ENCODE measurements at places on chromosomes 5 and 9. TPM values are rescaled to one million over a fixed set of nuclear protein-coding genes. Genes with fewer than 3 reads are reported as not detected.

Gene GARNL3
- 4.9 TPM for total RNA-seq

DNA sequence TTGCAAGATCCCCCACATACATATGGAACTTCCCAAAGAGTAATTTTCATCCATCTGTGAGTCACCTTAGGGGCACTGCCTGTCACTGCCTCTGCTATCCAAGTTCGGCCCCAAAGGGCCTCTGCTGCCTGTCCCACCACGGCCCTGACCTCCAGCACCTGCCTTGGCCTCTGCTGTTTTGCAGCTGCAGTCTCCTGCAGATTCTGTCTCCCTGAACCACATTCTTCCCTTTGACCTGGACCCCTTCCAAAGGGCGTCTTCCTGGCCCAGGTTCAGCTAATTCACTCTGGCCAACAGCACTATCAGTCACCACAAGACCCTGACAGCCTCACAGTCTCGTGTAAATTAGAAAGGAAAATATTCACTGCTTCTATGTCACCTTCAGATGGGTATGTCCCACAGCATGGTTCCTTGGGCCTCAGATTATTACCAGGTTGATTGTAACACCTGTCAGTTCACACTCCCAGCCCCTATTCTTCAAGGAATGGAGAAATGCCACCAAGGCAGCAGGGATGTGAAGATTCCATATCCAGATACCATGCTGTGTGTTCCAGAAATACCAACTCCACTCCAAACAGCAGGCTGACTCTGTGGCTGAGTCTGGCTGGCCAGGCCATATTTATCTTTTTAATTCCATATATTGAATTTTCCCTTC, 479.3 kb downstream of the ARHGEF28 start:
- DNase-seq: peak; percentile 36

GRCh38 chr9:124307379-124308030, 49.8 kb downstream of the NEK6 start:
- DNase-seq: no peak

DNA sequence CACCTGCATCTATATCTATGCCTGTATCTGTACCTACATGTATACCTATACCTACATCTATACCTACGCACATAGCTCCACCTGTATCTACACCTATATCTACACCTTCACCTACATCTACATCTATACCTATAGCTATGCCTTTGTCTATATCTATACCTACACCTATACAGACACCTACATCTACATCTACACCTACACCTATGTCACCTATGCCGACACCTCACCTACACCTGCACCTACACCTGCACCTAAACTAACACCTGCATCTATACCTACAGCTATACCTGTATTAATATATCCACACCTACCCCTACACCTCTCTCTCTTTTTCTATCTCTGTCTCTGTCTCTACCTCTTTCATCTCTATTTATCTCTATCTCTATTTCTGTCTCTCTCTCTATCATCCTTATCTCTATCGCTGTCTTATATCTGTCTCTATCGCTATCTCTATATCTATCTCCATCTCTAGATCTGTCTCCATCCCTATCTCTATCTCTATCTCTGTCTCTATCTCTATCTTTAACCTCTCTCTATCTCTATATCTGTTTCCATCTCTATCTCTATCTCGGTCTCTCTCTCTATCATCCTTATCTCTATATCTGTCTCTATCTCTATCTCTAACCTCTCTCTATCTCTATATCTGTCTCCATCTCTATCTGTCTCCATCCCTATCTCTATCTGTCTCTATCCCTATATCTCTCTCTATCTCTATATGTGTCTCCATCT, 37.9 kb downstream of the IRX4 start:
- DNase-seq: no peak

- DNase-seq: no peak
Measured at GRCh38 chr5:113770648-113771047, 257.2 kb downstream of the YTHDC2 start.

Gene SPINK4
- not detected for total RNA-seq

DNA sequence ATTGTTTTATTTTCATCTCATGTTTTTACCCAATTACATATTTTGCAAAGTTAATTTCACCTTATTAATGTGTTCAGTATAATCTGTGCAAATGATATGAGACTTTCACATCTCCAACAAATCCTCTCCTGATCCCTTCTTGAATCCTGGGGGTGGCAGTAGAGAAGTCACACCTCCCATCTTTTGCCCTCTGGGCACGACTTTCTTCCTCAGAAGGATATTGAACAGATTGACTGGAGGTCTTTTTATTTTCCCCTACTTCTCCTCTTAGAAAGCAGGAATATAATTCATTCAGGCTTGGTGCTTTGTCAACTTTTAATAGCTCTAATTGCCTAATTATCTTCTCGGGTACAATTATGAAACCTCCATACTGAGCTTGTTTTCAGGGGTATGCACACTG, 1037.1 kb upstream of the NUDT12 start:
- no peak for DNase-seq

Gene ARHGAP26
- total RNA-seq: 58.9 TPM

Gene PTRH1
- total RNA-seq: 37.8 TPM

- no peak for DNase-seq
Measured at GRCh38 chr5:127425037-127425436, 92.4 kb upstream of the PRRC1 start.

DNA sequence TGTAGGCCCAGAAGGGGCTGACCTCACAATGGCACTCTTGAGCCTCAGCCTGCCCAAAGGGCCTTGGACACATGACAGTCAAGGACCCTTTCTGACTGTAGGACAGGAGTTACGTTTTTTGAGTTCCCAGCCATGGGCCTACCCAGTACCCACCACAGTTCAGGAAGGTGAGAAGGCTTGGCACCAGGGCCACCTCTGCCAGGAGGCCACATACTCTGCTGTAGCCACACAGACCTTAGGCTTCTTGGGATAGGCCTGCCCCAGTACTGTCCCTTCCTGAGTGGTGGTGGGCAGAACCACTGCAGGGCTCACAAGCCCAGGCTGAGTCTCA, 12.8 kb downstream of the PDLIM4 start:
- DNase-seq: no peak

GRCh38 chr9:16864649-16865434, 5.6 kb downstream of the BNC2 start:
- DNase-seq: no peak

Gene PCDHGA10
- total RNA-seq: 1.4 TPM

GRCh38 chr9:117485176-117485575, 70.3 kb upstream of the ASTN2 start:
- DNase-seq: peak; percentile 63

Gene FBN2
- total RNA-seq: 236 TPM

- no peak for DNase-seq
Measured at GRCh38 chr5:1051366-1051720, 42.7 kb downstream of the NKD2 start.

Gene SPRY4
- 41.9 TPM for total RNA-seq

Gene OR1J2
- not detected for total RNA-seq

GRCh38 chr9:88646539-88647300, 111.7 kb downstream of the NXNL2 start:
- no peak for DNase-seq

GRCh38 chr5:95393279-95393678, 2.1 kb downstream of the FAM81B start:
- DNase-seq: no peak
